Lung (tissue), 17 donors: ENCODE measurements at places on chromosomes 12 and 14. TPM values are rescaled to one million over a fixed set of nuclear protein-coding genes. Genes with fewer than 3 reads are reported as not detected.

The RAPGEF3 gene
- 11.3 TPM for total RNA-seq

- H3K4me3 ChIP-seq = no peak overlapping the region
- DNase-seq = no peak
- H3K27me3 ChIP-seq = no peaks in the 10 kb centered on the region
- H3K4me1 ChIP-seq = no peaks in the 10 kb centered on the region
- H3K36me3 ChIP-seq = no peaks in the 10 kb centered on the region
Observed at GRCh38 chr14:51357250-51357649, 117.2 kb downstream of the TMX1 start.

The TBX5 gene
- total RNA-seq = 20.8 TPM

- DNase-seq = no peak
- H3K4me1 ChIP-seq = peaks cover 3% of the 10 kb centered on the region
- H3K27me3 ChIP-seq = no peaks in the 10 kb centered on the region
- no peaks in the 10 kb centered on the region for H3K36me3 ChIP-seq
- no peak overlapping the region for H3K27ac ChIP-seq
- no peak overlapping the region for H3K4me3 ChIP-seq
Observed at GRCh38 chr12:127928615-127929571, 338.1 kb upstream of the TMEM132C start.

DNA sequence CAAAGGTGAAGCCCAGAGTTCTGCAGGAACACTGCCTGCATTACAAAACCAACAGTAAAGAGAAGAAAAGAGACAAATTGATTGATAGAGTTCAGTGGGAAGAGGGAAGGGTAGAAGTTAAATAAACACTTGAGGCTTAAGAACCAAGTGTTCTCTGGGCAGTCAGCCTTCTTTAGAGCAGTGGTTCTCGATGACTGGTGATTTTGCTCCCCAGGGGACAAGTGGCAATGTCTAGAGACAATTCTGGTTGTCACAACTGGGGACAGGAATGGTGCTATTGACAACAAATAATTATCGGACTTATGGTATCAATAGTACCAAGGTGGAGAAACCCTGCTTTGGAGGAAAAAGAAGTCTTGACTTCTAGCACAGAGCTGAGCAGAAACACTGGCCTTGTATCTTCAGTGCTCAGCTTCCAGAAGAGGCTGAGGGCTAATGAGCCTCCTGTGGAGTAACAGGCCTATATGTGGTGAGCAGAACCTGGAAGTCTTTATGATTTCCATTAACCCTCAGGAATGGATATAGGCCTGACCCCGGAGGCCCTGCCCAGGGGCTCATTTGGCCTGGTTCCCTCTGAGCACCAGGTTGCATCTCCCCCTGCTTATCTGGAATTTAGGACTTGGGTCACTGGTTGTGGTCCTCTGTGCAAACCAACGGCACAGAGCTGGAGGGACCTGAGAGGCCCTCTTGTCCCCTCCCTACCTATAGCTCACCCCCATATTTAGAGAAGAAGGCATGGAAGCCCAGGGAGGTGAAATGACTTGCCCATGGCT is 204.6 kb upstream of the PWP1 start:
- no peak for DNase-seq
- no peaks in the 10 kb centered on the region for H3K36me3 ChIP-seq
- no peak overlapping the region for H3K4me3 ChIP-seq
- H3K4me1 ChIP-seq = no peaks in the 10 kb centered on the region
- H3K27me3 ChIP-seq = no peaks in the 10 kb centered on the region
